IPS-NIHi11 (cell line): ENCODE measurements at places on chromosomes 16 and 17.

DNA sequence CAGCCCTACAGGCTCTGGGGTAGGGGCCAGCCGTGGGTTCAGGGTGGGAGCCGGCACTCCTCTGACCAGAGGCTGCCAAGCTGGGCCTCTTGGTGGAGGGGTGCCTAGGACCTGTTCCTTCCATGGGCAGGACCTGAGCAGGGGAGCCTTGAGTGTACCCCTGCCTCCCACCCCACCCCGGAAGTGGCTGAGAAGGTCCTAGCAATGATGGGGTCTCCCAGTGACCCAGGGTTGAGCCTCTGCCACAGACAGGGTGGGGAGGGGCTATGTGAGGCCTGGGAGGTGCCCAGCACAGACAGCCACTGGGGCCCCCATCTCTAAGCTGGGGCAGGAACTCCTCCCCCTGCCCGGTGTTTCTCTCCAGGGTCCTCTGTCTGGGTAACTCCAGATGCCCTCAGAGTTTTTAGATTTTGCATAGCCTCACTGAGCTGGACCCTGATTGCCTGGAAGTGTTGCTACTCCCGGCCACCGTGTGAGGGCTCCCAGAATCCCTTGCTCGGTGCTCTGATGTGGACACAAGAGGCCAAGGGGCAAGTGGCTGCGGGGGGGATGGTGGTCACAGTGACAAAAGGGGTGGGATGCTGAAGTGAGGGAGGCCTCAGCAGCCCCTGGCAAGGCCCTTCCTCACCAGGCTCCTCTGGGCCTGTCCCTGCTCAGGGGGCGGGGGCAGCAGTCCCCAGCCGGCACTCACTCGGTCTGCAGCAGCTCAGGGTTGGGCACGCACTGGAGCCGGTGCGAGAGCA, 6.4 kb upstream of the MTSS2 start:
- no peak for DNase-seq

- DNase-seq = peak; percentile 85
Measured at GRCh38 chr17:42180922-42181850, at the start of gene KCNH4. Gene KCNH4, minus strand, starts transcription at chr17:42181142. Its CDS starts 197 bp downstream, at chr17:42180945.

DNA sequence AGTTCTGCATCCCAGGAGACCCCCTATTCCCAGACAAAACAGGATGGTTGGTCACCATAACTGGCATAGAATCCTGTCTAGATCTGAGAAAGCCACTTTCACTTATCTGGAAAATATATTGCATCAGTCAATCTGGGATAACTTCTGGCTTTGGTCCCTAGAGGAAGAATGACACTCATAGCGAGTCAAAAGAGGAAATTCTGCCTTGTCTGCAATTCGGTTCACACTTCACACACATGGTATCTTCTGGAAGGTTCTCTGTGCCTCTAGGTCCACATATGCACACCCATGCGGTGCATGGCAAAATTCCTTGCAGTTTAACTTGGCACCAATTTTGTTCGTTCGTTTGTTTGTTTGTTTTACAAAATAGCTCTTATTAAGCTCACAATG, 49.2 kb upstream of the WSCD1 start:
- no peak for DNase-seq

DNA sequence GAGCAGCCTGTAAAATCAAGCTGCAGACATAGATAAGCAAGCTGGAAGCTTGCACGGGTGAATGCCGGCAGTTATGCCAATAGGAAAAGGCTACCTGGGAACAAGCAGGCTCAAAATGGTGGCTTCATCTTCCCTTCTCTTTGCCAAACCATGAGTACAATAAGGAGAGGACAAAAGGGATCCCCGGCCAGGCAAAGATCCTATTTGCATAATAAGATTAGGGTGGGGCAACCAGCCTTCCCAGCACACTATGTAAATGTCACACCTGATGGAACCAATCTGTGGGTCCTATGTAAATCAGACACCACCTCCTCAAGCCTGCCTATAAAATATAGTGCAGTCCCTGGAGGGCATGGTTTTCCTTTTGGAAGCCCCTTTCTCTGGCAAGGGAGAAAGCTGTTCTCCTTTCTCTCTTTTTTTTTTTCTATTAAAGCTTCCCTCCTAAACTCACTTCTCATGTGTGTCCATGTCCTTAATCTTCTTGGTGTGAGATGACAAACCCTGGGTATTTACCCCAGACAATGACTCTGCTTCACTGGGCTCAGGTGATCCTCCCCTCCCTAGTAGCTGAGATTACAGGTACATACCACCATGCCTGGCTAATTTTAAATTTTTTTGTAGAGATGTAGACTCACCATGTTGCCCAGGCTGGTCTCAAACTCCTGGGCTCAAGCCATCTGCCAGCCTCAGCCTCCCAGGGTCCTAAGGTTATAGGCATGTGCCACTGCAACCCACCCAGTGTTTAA, 44.2 kb downstream of the PSMD12 start:
- peak; percentile 66 for DNase-seq

DNA sequence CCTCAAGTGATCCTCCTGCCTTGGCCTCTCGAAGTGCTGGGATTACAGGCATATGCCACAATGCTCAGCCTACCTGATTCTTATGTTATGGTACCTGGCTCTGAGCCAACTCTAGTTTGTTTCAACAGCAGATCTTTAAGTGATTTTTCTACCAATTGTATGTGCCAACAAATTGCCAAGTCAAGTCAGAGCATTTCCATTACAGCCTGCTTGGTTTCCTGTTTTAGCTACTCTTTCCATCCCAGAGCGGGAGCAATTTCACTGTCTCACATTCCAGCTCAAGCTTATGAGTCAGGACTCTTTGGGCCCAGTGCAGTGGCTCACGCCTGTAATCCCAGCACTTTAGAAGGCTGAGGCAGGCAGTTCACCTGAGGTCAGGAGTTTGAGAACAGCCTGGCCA, 30.8 kb upstream of the RBBP6 start:
- no peak for DNase-seq

DNA sequence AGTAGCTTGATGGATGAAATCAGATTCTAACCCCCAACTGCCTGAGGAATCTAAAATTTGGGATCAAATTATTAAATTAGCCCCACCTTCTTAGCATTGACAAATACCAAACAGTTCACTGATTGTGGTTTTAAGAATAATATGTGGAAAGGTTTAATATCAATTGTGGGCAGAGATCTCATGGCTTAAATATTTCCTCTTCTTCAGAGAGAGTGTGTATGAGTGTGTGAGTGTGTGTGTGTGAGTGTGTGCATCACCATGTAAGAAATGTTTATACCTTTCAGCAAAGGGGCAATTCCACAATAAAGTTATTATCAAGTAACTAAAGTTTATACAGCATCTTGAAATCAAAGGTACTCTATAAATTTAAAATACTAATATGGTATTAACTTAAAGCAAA, 3.2 kb downstream of the SMURF2 start:
- no peak for DNase-seq

DNA sequence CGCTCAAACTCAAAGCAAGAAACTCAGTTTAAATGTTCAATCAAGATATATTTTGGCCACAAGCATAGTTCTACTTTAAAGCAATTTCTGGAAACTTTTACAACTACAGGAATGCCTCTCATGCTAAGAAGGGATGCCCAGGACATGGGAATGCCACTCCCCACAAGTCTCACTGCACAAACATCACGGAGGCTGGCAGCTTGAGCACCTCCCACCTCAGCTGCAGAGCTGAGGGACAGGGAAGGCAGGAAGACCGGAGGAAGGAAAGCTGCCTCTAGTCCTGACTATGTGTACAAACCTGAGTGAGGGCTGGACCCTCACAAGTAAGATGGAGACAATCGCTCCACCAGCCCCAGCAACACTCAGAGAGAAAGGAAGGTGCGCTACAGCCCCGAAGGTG, 5.3 kb downstream of the AXIN1 start:
- no peak for DNase-seq

DNA sequence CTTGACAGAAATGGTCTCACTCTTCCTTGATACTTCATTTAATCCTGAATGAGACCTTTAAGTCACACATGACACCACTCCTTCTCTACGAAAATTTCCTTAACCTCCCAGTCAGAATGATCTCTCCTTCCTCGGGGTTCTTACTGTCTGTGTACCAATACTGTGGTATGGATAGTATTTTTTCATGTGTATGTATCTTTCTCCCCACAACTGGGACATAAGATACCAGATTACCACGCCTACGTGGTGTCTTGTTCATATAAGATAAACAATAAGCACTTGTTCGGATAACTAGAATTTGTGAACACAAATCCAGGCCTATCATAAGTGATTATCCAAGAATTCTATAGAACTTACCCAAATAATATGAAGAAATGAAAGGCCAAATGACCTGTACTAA, 11.3 kb downstream of the NUP88 start:
- DNase-seq = no peak

GRCh38 chr16:35711435-35711834, 2252.0 kb downstream of the TP53TG3F start:
- no peak for DNase-seq

DNA sequence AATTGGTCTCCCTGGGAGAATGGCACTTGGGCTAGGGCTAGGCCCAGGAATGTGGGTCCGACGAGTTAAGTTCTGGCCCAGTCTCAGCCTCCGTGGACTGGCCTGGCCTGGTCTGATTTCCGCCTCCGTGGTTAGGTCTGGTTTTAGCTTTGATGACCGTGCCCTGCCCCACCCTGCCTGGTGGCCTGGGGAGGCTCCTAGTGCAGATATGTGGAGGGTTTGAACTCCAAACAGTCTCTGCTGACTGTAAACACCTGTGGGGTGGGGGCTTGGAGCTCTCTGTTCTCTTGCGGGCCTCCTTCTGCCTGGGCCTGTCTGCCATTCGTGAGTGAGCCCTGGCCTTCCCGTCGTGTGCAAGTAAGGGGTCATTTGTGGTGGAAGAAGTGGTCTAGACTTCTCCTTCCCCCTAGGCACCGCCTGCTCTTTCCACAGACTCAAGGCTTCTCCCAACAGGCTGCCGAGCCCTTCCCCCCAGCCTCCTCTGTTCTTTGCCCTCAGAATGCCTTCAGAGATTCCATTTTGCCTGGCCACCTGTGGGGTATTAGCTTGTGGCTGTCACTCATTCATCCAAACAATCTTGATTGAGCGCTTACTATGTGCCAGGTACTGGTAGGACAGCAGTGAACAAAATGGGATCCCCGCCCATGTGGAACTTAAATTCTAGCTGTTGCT, 1.6 kb downstream of the ATP6V0C start:
- DNase-seq = no peak

DNA sequence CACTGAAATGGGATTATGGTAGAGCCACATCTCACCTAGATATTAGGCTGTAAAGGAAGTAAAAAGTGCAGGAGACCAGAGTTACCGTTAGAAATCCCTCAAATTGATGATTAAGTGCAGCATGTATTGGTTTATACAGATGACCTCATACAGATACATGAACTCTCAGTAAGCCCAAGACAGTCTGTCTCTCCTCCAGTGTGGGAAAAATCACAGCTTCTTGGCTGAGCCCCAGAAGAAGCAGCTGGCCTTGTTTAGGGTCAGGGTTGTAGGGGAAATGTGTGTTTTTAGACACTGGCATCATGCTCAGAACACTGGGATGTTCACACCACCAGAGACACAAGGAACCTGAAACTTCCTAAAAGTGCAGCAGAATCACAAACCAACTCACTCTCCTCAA, 135.9 kb downstream of the KATNIP start:
- no peak for DNase-seq

GRCh38 chr17:63395075-63395805, 50.9 kb downstream of the CYB561 start:
- DNase-seq = no peak

GRCh38 chr17:56817066-56817465, 16.7 kb downstream of the C17orf67 start:
- no peak for DNase-seq

DNA sequence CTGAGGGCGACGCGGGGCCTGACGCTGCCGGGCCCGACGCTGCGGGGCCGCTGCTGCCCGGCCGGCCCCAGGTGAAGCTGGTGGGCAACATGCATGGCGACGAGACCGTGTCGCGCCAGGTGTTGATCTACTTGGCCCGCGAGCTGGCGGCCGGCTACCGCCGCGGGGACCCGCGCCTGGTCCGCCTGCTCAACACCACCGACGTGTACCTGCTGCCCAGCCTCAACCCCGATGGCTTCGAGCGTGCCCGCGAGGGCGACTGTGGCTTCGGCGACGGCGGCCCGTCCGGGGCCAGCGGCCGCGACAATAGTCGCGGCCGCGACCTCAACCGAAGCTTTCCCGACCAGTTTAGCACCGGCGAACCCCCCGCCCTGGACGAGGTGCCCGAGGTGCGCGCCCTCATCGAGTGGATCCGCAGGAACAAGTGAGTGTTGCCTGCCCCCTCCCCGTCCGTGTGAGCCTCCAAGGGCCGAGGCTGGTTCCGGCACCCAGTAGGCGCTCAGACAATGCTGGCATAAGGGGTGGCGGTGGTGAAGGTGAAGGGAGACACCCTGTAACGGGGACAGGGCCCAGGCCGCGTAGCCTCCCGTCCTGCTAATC, 676 bp downstream of the CPD start:
- DNase-seq = no peak

DNA sequence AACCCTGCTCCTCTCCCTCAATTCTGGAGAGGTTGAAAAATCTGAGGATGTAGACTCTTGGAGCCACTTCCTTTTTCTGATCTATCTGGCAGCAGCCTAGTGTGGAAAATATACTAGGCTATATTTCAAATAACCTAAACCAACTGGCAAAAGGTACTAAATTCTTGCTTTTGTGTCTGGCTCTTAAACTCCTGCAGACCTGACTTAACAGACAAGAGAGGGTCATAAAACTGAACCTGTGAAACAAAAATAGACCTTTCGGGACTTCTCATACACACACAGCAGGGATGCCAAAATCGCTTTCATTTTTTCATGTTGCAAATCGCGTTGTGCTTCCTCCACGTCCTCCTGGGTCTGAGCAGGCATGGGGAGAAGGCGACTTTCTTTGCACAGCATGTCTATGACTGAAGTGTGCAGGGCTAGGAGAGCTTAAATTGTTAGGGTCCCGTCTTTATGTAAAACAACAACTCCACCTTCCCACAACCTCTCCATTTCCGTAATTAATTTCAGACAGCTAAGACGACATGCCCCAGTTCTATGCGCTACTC, 520.7 kb upstream of the PSMD7 start:
- no peak for DNase-seq

DNA sequence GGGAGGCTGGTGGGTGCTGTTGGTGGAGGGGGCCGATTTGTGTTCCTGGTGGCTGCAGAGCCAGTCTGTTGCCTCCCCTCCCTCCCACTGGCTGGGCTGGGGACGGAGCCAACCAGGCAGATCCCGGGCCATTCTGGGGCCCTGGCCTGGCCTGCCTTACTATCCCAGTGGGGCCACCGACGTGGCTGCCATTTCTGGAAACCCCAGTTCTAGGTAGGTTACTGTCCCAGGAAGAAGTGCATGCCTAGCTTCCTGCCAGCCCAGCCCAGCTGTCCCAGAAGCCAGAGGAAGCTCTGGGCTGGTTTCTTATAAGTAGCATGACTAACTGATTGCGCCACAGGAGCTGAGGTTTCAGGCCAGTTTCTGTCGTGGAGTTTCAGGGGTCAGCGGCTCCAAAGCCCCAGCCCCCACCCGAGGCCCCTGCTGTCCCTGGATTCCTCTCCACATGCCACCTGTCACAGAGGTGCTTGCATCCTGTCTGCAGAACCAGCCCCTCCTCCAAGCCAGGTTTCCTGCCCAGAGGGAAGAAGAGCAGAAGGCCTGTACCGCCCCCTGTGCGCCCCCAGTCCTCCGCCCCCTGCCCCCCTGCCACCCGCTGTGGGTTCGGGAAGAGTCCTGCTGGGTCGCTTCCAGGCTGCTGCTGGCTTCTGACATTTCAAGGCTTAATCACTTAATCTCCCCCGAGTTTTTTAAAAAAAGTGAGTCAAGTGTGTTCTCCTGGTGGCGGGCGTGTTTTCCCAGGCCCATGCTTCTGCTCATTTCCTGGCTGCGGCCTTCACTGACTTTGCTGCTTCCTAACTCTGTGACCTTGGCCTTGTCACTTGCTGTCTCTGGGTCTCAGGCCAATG, 13.2 kb downstream of the IL4R start:
- DNase-seq = peak; percentile 85
